ENCODE measurements at places on chromosomes 16 and 17.

GRCh38 chr16:2896480-2897010 is 13.5 kb downstream of the FLYWCH2 start:
- no peak for DNase-seq

GRCh38 chr17:14461227-14461548 is 160.3 kb downstream of the HS3ST3B1 start:
- DNase-seq = no peak

GRCh38 chr17:76089680-76090516 is 10.9 kb downstream of the ZACN start:
- DNase-seq = no peak

GRCh38 chr16:85986931-85987749 is 88.2 kb downstream of the IRF8 start:
- no peak for DNase-seq

DNA sequence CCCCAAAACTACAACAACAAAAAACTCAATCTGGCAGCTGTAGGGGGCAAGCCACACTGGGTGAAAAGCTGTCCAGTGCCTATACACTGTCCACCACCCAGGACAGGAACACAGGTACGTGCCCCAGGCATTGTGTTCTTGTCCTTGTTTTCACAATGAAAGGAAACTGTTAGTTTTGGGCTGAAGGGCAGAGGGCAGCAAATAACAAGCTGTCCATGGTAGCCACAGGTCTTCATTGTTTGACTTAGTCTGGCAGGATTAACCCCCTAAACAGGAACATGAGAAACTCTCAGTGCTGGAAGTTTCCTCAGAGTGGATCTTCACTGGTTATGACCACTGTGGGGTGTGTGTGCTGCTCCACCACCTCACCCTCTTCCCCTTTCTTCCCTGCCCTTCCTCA is 224.6 kb upstream of the N4BP1 start:
- DNase-seq = no peak

GRCh38 chr17:39527220-39527813 is 66.0 kb downstream of the CDK12 start:
- DNase-seq = no peak

DNA sequence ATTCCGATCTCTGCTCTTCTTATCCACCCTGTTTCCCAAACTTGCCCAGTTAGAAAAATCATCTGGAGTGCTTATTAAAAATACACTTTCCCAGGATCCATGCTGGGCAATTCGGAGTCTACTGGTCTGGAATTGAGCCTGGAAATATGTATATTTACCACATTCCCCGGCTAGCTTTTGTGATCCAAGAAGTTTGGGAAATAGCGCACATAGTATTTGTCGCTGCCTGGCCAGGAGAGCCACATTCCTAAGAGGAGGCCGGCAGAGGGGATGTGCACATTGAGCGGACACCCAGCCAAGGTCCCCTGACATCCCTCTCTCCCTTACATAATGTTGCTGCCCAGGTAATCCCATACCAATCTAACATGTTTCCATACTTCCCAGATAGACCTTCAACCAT is 62.1 kb upstream of the TMEM97 start:
- no peak for DNase-seq

DNA sequence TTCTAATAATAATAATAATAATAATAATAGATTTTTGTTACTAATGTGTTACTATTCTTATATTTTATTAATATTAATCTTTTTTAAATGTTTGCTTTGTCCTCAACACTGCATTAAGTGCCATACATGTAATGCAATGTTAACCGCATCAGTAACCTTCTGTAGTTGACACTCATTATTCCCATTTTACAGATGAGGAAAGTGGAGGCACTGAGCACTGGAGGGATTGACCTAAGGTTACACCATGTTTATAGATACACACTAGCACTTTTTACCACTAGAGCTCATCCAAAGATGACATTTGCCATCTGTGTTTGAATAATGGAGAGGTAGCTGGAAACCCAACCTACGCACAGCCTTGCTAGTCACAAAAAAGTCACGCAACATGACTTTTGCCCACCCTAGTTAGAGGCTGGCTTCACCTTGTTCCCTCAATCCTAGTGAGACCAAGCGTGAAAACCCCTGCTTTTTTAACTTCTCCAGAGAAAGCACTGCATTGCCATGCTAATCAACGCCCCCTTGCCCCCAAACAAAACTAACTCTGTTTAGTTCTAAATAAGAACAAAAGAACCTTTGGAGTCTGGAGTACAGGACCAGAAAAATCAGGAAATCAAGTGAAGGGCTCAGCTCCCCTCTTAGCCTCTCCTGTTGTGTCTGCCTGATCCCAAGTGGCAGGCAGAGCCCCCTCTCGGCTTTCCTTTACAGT is 2.3 kb downstream of the ARSG start:
- no peak for DNase-seq

- no peak for DNase-seq
Measured at GRCh38 chr17:21772321-21772720, 80.0 kb downstream of the KCNJ18 start.

DNA sequence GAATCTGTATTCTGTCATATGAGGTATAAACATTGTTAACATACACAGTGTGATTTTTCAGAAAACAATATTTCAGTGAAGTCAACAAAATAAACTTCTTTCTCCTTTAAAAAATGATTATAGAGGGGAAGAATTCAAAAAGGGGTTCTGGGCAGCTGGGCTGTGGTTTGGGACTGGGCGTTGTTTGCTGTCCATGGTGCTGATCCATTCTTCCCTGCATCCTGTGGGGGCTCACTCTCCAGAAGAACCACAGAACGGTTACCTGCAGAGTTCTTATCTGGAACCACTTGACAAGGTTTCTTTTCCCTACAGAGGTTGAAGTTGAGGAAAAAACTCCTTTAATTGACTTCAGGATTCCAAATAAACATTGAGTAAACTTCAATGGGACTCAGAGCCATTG is 1091.0 kb downstream of the CDH8 start:
- DNase-seq = no peak

- DNase-seq = no peak
Measured at GRCh38 chr16:83762141-83762991, 45.4 kb upstream of the HSBP1 start.

GRCh38 chr16:67449336-67449735 is 18.4 kb downstream of the HSD11B2 start:
- no peak for DNase-seq

Measured in activated CD4-positive, CD25-positive, alpha-beta regulatory T cell (primary cell).